ENCODE measurements at places on chromosomes 6 and 20.

DNA sequence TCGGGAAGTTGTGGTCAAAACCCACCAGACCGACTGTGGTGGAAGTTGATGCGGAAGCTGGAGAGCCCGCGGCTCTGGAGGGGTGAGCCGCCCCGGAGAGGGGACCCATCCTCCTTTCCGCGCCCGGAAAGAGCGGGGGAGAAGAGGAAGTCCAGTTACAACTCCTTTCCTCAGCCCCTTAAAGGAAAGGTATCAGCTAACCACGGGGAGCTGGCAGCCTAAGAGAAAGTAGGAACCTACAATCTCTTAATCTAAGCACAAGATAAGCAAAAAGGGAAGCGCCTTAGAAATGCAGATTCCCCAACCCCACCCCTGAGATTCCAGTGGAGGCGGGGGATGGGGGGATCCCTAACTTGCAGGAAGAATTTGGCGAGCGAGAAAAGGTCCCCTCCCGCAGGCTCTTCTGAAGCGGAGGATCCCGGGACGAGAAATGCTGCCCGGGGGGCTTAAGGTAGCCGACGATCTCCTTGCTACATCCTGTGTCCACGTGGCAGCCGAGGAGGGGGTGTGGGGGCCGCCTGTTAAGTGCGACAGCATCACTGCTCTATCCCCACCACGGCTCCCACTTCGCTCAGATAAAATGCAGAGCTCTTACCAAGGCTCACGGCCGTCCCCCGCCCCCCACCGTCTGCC, 87.5 kb downstream of the ZFP64 start:
- DNase-seq = no peak

- no peak for DNase-seq
Measured at GRCh38 chr6:41707565-41708200, 27.7 kb downstream of the TFEB start.

- DNase-seq = no peak
Measured at GRCh38 chr6:147142684-147143245, 61.5 kb upstream of the STXBP5 start.

GRCh38 chr6:159620947-159621346, 72.1 kb downstream of the SOD2 start:
- no peak for DNase-seq

- peak; percentile 78 for DNase-seq
Measured at GRCh38 chr6:3457710-3458602, 1.1 kb upstream of the SLC22A23 start.

DNA sequence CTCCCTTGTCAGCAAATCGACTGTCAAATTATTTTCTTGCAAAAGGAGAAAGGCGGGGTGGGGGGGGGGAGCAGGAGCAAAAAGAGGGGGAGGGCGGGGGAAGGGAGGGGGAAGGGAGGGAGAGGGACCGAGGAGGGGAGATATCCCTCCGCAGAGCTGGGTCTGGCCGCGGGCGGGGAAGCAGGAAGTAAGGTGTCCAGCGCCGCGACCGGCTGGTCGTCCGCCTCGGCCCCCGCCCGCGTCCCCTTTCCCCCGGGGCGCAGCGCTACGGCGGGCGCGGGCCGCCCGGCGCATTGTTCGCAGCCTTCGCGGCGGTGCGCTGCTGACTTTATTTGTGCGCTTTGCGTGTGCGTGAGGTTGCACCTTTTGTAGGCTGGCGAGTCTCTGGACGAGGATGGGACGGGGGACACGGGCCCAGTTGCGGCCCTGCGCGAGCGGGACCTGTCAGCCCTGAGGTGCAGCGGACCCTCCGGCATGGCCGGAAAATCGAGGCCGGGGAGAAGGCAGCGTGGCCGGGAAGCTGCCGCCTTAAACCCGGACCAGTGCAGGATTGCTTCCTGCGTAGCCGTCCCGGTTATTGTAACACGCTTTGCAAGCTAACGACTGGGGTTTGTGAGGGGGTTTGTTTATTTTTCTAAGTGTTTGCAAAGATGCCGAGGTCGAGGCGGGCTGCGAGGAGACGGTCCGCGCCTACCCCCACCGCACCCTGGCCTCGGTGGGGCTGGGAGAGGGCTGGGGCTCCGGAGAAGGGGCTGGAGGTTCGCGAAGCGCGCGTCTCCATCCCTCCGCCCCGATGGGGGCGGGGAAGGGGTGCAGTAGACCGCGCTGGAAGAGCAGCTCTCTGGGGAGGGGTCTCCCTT, 675 bp upstream of the TRERF1 start:
- DNase-seq = peak; percentile 73

GRCh38 chr20:21682521-21682954, 22.9 kb upstream of the PAX1 start:
- peak; percentile 81 for DNase-seq

GRCh38 chr6:37739618-37740017, 41.9 kb upstream of the MDGA1 start:
- DNase-seq = no peak

DNA sequence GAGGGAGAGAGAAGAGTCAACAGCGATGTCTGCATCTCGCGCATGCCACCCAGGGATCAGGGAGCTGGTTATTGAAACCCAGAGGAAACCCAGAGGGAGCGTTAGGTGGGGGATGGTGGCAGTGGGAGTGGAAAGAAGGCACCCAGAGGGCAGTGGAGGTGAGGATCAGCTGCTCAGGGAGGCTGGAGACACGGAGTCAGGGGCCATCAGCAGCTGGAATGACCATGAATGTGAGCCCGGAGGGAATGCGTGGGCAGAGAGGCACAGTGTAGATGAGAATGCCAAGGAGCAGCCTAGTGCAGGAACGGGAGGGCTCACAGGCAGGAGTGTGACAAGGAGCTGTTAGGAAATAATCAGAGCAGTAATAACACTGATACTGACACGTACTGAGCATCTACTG, 36.2 kb downstream of the RSPO4 start:
- no peak for DNase-seq

GRCh38 chr20:2955257-2955970, 82.1 kb downstream of the PTPRA start:
- no peak for DNase-seq

GRCh38 chr6:145824344-145824743, 9.7 kb upstream of the FBXO30 start:
- no peak for DNase-seq

GRCh38 chr20:1627200-1627550, 7.4 kb upstream of the SIRPB1 start:
- DNase-seq = no peak

- DNase-seq = no peak
Measured at GRCh38 chr6:121791396-121792315, 356.2 kb downstream of the GJA1 start.

DNA sequence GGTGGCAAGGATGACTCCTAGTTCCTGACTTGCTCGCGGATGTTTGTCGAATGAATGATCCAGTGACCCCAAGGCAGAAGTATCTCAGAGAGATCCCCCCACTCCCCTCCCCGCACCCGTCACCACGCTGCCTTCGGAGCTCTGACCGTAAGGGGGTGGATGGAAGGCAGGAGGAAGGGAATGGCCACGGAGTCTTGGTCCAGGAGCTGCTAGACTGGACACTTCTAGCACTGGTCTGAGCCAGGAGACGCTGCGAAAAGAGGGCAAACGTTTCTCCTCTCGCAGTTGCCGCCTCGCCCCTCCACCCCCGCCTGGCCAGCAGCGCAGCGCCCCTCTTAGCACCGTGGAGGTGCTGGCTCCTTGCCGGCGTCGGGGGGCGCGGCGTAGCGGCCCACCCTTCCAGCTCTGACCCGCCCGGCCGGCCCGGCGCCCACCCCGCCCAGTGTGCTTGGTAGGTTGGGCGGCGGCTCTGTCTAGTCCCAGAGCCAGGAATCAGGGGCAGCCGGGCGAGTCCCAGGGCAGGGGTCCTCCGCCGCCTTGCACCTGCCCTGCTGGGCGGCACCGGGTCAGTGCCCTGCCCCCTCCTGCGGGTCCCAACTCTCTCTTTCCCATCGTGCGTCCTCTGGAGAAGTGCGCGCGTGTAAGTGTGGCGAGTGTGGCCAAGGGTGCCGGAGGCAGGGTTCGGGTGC, 2.4 kb upstream of the DBNDD2 start:
- DNase-seq = no peak

DNA sequence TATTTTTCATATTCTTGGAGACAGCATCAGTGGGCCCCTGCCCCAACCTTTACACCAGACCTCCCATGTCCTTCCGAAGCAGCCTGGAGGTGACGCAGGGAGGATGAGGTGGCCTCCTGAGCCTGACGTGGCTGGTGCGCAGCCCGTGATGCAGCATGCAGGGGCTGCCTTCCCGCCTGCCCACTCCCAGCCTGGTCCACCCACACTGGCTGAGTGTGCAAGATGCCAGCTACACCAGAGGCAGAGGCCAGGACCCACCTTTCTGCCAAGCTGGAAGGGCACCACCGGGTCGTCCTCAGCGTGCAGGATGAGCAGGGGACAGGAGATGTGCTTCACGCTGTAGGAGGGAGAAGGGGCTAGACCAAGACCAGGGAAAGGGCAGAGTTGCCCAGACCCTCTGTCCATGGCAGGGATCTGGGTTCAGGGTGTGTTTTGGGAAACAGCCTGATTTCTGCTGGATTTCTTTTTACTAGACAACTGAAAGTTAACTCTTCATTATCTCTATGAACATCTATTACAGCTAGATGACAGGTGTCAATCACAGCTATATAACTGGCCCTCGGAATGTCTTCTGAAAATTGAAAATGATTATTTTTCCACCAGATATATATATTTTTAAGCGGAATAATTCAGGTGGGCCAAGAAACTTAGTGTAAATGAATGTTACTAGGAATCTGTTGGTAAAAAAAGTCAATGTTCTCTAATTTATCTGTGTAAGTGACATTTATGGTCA, 55.6 kb downstream of the PYGB start:
- DNase-seq = no peak

GRCh38 chr6:53258076-53258773, 90.5 kb downstream of the ELOVL5 start:
- no peak for DNase-seq

GRCh38 chr6:109472132-109472995, 10.7 kb downstream of the ZBTB24 start:
- DNase-seq = no peak

DNA sequence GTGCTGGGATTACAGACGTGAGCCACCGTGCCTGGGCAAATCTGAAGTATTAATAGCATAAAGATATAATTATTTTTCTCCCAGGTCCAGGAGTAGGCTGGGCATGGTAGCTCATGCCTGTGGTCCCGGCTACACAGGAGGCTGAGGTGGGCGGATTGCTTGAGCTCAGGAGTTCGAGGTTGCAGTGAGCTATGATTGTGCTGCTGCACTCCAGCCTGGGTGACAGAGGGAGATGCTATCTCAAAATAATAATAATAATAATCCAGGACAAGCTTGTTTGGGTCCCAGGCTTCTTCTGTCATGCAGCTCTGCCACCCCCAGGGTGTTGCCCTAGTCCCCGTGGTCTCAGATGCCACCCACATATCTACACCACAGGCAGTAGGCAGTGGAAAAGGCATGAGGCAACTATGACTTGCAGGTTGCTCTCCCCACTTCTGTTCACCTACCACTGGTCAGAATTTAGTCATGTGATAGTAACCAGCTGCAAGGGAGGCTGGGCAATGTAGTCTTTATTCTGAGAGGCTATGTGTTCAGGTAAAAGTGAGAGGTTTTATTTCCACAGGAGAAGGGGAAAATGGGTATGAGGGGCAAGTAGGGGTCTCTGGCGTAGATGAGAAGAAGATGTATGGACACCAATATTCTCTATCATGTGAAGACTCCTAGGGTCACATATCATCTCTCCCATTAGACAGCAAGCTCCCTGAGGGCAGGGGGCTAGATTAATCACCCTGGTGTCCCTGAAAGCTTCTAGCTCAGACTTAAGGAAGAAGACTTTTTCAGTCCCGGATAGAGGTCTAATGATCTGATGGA, 25.7 kb downstream of the TCF15 start:
- no peak for DNase-seq

DNA sequence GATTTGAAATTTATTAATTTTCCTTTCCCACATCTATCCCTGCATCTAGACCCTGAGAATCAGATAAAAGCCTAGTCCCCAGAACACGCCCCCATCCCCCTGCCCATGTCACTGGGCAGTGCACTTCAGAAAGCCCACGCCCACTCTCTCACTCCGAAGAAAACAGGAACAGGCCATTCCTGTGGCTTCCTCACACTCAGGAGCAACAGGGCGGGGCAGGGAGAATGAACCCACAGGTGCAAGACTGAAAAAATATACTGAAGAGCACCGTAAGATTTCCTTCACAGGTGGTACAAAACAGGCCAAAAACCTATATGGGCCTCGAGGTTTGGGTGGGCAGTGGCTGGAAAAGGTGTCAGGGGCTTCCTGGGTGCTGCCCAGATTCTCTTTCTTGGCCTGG, 3.4 kb downstream of the OXT start:
- no peak for DNase-seq

DNA sequence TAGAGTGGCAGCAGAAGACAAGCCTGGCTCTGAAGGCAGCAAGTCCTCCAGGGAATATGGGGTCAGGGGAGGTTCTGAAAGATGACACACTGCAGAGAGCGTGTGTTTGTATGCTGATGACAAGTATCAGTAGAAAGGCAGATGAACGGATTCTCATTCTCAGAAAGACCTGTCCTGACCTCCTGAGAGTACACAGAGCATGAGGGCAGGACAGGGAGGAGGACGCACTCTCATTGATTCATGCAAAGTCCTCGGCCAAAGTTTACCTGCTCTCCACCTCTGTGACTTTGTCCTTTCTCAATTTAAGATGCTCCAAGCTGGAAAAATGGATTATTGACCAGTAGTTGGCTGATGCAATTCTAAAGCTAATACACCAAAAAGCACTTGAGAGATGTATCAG, 156.7 kb downstream of the LPA start:
- no peak for DNase-seq

- no peak for DNase-seq
Measured at GRCh38 chr20:51447097-51447764, 95.3 kb downstream of the NFATC2 start.

- DNase-seq = no peak
Measured at GRCh38 chr6:139625998-139626975, 251.8 kb upstream of the CITED2 start.

GRCh38 chr20:62159839-62160238, 16.3 kb downstream of the SS18L1 start:
- no peak for DNase-seq

- DNase-seq = no peak
Measured at GRCh38 chr6:15508931-15509330, 153.9 kb downstream of the DTNBP1 start.

- no peak for DNase-seq
Measured at GRCh38 chr6:14544666-14545065, 427.1 kb downstream of the CD83 start.

DNA sequence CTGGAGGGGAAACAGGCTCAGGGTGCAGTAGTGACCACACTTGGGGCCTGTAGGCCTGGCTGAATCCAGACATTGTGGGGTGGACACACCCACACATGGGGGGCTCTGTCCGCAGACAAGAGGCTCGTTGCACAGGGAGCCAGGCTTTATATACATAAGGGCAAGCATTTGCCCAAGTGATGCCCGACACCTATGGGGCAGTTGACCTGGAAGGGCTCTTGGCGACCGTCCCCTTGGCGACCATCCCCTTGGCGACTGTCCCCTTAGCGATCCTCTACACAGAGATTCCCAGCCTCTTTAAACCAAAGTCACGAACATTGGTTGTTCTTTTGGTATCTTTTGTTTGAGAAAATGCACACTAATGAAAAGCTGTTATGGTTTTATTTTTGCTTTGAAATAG, 2.7 kb downstream of the TOX2 start:
- DNase-seq = no peak

- no peak for DNase-seq
Measured at GRCh38 chr6:83878902-83879644, 19.6 kb downstream of the CYB5R4 start.

- DNase-seq = peak; percentile 34
Measured at GRCh38 chr6:31769684-31770371, 7.3 kb downstream of the VWA7 start.

GRCh38 chr6:106724848-106725247, 95.5 kb downstream of the QRSL1 start:
- no peak for DNase-seq

Data from SHP77 (cell line).